CD14-positive monocyte (primary cell): ENCODE measurements at places on chromosomes 2 and 18. TPM values are rescaled to one million over a fixed set of nuclear protein-coding genes. Genes with fewer than 3 reads are reported as not detected.

- no peaks in the 10 kb centered on the region for H3K36me3 ChIP-seq
- DNase-seq = no peak
- no peak overlapping the region for H3K27ac ChIP-seq
- H3K27me3 ChIP-seq = peaks cover 53% of the 10 kb centered on the region
Observed at GRCh38 chr2:241466230-241466629, 42.2 kb downstream of the STK25 start.

GRCh38 chr2:201275990-201276389 lies 15.7 kb downstream of the CASP8 start:
- DNase-seq = no peak
- no peak overlapping the region for H3K27ac ChIP-seq
- peaks cover 84% of the 10 kb centered on the region for H3K36me3 ChIP-seq
- H3K27me3 ChIP-seq = no peaks in the 10 kb centered on the region
- peaks cover 12% of the 10 kb centered on the region for H3K4me1 ChIP-seq

The TANC1 gene
- polyA plus RNA-seq = not detected

The KIF5C gene
- not detected for polyA plus RNA-seq

The OTOS gene
- polyA plus RNA-seq = not detected in 2 replicates

The BOD1L2 gene
- not detected in 2 replicates for polyA plus RNA-seq
